ENCODE measurements at places on chromosomes 4 and X.
A peak's percentile ranks its signal among the peaks of the same experiment; 100 is the strongest.

DNA sequence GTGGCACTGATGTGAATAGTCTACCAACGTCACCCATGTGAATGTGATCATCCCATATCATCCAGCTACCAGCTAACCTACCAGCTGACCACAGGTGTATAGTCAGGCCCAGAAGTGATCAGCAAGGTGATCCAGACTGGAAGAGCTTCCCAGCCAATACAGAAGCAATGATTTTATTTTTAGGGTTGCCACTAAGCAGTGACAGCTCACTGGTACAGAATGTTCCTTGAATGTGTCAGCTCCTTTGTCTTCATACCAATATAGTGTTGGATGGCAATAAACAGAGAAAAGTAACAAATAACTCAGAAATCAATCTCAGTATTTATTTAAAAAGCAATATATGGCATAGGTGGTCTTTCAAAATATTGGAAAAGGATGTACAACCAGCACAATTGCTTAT lies 361.8 kb upstream of the CPEB2 start:
- no peak for DNase-seq

GRCh38 chr4:1043162-1043561 lies 31.7 kb downstream of the FGFRL1 start:
- no peak for DNase-seq

GRCh38 chrX:45513042-45513441 lies 312.4 kb upstream of the DIPK2B start:
- DNase-seq, result no peak

DNA sequence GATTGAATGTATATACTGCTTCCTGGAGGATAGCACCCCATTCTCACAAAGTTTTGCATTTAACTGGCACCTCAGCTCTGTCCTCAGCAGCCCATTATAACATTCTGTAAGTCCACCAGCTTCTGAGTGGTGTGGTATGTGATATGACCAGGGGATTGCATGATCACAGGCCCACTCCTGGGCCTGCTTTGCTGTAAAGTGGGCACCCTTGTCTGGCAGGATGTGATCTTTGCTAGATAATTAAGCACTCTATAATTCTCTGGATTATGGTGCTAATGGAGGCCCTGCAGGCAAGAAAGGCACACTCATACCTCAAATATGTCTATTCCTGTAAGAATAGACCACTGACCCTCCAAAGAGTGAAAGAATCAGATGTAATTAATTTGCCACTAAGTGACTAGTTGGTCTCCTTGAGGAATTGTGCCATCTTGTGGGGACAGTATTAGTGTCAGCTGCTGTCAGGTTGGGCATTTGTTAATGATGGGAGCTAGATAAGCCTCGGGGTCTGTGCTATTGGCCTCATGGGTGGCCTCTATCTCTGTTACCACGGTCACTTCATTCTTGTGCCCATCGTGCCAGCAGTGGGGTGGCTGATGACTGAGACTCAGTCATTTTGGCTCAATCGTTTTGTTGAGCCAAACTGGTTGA lies 2.2 kb upstream of the CFI start:
- no peak for DNase-seq

DNA sequence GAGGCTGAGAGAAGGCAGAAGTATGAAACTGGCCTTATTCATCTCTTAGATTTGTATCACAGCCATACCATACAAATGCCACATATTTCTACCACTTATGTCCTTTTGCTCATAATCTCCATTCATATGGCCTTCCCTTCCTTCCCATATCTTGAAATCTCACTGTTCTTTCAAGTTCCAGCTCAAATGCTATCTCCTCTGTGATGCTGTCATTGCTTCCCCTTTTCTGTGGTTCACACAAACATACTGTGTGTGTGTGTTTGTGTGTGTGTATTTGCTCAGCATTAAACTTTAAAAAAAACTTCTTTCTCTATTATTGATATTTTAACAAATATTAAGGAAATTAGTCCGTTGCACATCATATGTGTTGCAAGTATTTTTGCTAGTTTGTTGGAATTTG lies 26.7 kb downstream of the PHKA1 start:
- DNase-seq, result no peak

DNA sequence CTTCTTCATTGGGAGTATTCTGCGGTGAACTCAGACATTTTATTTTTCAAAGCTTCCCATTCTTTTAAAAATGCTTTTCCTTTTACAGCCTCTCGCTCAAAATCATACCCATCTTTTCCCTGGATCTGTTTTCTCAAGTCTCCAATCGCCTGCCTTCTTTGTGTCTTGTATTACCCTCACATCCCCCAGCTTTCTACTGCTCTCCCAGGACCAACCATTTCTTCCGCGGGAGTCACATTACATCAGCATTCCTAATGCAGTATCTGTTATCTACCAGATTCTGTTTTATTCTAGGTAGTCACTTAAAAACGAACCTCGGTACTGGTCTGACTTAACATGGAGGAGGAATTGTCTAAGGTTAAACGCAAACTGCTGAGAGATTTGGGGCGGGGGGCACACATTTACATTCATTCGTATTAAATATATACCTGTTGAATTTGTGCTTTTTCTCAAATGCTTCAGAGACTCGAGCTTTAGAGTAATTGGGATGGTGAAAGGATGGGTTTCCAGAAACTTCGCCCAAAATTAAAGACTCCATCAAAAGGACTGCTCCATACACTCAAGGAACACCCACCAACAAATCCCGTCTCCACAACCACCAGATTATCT lies 493 bp upstream of the UCHL1 start:
- DNase-seq, result no peak

- DNase-seq, result no peak
Observed at GRCh38 chr4:138507522-138507921, 265.4 kb upstream of the SLC7A11 start.

- DNase-seq, result no peak
Observed at GRCh38 chrX:134683351-134684005, 25.2 kb upstream of the PLAC1 start.

- DNase-seq, result no peak
Observed at GRCh38 chrX:21725496-21725895, 32.4 kb downstream of the SMPX start.

DNA sequence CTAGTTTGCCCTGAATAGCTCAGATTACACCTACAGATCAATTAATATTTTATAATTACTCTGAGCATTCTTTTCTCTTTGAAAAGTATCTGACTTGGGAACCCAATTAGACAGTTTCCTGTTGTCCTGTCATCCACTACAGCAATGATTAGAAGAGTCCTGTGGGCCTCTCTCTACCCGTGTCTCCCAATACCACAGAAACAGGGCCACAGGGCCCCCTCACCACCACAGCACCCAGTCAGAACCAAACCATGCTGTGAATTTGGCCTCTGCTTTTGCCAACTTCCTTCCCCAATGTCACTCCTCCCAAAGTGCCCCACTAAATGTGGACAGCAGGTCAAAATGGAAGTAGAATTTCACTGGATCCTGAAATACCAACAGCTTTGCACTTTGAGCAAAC lies 10.3 kb downstream of the USP46 start:
- DNase-seq, result no peak

GRCh38 chr4:139593091-139593564 lies 37.1 kb upstream of the SETD7 start:
- no peak for DNase-seq

- no peak for DNase-seq
Observed at GRCh38 chr4:76545226-76545884, 110.3 kb downstream of the SHROOM3 start.

GRCh38 chrX:78710171-78710570 lies 37.3 kb upstream of the LPAR4 start:
- DNase-seq, result no peak

DNA sequence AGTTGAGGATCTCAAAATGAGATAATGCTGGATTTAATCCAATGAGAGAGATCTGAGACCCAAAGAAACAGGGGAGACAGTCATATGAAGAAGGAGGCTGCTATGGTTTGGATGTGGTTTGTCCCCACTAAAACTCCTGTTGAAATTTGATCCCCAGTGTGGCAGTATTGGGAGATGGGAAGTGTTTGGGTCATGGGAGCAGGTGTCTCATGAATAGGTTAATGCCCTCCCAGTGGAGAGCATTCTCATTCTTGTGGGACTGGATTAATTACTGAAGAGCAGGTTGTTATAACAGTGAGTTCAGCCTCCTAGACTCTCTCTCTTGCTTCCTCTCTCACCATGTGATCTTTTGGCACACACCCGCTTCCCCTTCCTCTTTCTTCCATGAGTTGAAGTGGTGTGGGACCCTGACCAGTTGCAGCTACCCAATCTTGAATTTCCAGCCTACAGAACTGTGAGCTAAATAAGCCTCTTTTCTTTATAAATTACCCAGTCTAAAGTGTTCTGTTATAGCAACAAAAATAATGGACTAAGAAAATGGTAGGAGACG lies 70.3 kb downstream of the PPEF2 start:
- no peak for DNase-seq

- no peak for DNase-seq
Observed at GRCh38 chr4:80171251-80171650, 26.1 kb upstream of the PRDM8 start.

GRCh38 chr4:104532677-104533076 lies 38.0 kb upstream of the CXXC4 start:
- no peak for DNase-seq

GRCh38 chrX:20409991-20410390 lies 143.3 kb upstream of the RPS6KA3 start:
- no peak for DNase-seq

DNA sequence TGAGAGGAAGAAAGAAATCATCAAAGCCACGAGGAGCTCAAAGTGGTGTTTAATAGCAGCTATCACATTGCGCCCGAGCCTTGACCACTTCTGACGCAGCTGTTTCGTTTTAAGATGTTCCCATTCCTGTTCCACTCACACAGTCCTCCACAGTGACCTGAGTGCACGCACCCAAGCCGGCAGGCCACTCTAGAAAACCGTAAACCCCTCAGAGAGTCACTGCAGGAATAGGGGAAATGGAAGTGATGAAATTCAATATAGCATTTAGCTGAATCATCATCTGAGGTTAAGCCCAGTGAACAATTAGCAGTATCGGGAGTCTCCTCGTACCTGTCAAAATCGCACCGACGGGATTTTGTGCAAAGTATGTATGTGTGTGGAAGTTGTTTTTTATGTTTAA lies 17.9 kb upstream of the HAND2 start:
- no peak for DNase-seq

- peak; percentile 69 for DNase-seq
Observed at GRCh38 chrX:152926279-152926678, 28.4 kb downstream of the ZNF185 start.

- no peak for DNase-seq
Observed at GRCh38 chr4:52102587-52102986, 51.5 kb downstream of the SPATA18 start.

GRCh38 chr4:87209182-87209581 lies 11.2 kb downstream of the KLHL8 start:
- DNase-seq, result no peak

GRCh38 chr4:42676066-42676951 lies 19.4 kb upstream of the ATP8A1 start:
- DNase-seq, result no peak

GRCh38 chrX:68895778-68896177 lies 67.0 kb downstream of the EFNB1 start:
- DNase-seq, result no peak

GRCh38 chr4:56658528-56658927 lies 22.6 kb downstream of the HOPX start:
- DNase-seq, result no peak

DNA sequence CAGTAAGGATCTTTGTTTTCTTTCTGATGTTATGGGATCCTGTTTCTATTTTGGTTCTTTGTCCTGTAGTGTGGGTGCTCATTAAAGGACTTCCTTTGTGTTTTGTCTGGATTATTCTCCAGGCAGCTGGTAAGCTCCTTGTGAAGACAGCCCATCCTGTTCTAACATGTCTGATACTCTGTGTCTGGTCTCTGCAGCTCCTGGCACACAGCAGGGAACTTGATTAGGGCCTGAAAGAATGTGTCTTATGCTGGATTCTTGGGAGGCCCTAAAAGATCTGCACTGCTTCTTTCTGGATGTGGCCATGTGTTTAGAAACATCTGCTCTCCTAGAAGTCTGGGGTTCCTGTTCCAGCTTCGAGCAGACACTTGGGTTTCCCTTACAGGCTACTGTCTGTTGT lies 38.1 kb upstream of the ATXN3L start:
- DNase-seq, result no peak

GRCh38 chr4:90318193-90318592 lies 191.0 kb downstream of the CCSER1 start:
- DNase-seq, result no peak
